D341Med (cell line): ENCODE measurements at places on chromosomes 16 and 17.

DNA sequence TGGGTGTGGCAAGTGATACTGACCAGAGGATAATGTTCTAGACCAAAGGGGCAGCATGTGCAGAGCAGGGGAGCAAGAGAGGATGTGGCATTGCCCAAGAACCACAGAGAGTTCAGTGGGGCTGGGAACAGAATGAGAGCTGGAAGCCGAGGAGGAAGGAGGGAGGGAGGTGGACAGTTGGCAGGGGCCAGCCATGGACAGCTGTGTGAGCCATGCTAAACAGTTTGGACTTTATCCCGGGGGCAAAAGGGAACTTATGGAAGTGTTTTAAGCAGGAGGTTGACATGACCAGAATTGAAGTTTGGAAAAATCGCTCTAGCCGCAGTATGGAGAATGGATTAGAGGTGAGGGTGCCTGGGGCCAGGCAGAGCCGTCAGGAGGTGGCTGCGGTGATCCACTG, 29.4 kb upstream of the TMEM132E start:
- DNase-seq, result no peak

- no peak for DNase-seq
Observed at GRCh38 chr17:42392692-42393415, 4.6 kb upstream of the STAT3 start.

GRCh38 chr17:74287031-74287602, 13.1 kb downstream of the DNAI2 start:
- no peak for DNase-seq

DNA sequence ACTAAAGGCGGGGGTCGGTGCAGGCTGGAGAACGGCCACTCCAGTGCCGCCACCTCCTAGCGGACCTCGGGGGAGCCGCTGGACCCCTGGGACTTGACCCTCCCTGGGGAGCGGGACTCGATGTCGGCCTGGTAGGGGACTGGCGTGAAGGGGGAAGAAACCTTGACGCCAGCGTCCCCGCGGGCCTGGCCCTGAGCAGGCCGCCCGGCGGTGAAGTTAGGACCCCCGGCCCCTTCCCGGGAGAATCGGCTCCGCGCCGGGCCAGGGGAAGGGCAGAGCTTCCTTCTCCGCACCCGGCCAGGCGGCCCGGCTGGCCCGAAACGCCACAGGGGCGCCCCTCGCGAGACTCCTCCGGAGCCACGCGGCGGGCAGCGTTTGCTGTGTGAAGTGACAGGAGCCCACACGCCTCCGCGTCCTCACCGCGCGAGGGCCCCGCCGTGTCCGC, 389 bp downstream of the DUS1L start:
- no peak for DNase-seq

DNA sequence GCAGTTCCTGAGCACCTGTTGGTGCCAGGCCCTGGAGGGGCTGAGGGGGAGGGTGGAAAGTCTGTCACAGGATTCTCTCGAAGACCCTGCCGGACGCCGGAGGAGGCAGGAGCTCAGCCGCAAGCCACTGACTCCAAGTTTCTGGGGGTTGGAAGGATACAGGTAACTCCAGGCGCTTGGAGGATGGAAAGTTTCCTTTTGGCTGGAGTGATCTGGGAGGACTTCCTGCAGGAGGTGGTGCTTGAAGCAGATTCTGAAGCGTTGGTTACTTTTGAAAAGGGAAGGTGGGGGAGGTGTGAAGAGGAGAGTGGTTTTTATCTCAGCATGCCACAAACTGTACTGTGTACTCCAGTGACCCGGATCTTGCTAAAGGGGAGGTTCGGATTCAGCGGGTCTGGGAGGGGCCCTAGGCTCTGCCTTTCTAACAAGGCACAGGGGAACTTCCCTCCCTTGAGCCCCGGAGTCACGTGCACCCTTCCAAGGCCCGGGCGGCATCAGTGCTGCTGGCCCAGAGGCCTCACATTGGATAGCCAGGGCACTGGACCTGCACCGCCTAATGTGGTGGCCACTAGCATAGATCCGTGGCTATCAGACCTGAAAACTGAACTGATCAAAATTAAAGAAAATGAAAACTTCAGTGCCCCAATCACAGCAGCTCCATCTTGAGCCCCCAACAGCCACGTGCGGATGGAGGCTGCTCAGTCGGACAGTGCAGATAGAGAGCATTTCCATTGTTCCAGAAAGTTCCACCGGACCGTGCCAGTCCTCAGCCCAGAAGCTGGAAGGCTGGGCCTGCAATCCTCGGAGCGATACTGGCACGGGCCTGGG, 42.2 kb upstream of the GSE1 start:
- no peak for DNase-seq

- DNase-seq, result no peak
Observed at GRCh38 chr16:5064915-5065314, 841 bp downstream of the C16orf89 start.

DNA sequence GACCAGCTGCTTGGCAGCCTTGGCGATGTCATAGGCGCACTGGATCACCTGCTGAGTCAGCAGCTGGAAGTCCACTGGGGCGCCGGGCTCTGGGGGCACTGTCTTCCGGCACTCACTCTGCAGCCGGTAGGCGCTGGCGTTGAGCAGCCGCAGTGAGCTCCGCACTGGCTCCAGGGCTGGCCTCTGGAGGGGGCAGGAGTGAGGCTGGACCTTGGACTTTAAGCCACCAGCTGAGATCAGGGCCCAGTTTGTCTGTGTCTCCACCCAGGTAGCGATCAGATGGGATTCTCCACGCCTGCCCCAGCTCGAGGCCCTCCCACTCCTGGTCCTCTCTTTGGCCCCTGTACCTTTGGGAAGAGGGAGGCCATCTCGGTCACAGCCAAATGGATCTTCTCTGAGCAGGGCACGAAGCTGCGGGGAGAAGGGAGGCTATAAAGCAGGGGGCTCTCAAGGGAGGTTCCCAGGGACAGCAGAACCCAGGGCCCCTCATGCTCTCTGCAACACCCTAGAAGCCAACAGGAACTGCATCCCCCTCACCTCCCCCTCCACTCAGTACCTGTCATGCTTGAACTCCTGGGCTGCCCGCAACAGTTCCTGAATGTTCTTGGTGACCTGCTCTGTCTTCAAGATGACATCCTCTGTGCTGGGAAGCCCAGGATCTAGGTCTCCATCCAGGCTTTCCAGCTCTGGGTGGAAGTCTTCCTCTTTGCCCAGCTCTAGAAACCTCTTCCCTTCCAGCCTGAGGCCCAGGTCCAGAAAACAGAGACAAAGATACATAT, 6.4 kb downstream of the TP53I13 start:
- DNase-seq, result no peak

DNA sequence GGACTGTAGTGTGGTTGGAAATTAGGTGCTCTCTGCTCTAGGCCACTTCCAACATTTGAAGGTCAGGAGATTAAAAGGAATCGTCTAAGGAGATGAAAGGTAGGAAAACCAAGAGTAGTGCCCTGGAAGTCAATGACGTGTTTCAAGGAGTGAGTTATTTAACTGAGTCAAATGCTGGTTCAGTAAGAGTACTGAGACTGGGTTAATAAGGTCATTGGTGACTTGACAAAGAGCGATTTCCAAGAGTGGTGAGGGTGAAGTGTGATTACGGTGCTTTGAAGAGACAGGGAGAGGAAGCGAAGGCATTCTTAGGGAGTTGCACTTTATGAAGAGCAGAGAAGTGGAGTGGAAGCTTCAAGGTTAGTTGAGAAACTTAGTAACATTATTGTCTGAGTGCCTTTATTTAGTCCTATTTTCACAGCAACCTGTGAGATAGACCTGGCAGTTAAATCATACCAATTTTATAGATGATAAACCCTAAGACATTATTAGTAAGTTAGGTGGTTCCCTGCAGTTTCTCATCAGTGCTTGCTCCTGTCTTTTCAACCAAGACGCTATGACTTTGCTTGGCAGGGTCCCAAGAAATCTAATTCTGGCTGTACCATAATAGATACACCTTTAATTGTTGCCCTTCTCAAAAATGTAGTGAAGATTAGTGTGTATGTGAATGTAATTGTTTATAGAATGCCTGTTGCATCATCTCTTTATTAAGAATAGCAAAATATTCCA, 5.9 kb downstream of the ZNF207 start:
- no peak for DNase-seq

DNA sequence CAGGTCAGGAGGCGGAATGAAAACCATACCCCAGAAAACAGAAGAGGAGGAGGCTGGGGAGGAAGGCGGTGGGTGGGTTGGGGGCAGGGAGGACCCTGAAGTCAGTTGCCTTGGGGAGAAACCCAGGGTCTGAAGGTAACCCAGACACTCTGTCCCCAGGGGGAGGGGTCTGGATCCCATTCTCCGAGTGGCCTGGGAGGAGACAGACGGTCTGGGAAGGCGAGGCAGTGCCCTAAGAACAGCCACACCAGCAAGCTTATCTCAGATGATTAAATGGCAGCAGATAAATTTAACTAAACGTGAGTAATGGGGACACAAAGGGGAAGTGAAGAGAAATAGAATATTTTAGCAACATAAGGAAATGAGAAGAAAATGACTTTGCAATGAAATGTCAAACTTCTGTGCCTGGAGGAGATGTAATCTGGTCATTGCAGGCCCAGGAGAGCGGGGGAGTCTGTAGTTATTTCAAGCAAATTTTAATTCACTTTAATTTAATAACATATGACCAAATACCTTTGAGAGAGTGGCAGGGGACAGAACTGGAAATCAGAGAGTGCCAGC, 21.4 kb upstream of the ZFP90 start:
- no peak for DNase-seq

DNA sequence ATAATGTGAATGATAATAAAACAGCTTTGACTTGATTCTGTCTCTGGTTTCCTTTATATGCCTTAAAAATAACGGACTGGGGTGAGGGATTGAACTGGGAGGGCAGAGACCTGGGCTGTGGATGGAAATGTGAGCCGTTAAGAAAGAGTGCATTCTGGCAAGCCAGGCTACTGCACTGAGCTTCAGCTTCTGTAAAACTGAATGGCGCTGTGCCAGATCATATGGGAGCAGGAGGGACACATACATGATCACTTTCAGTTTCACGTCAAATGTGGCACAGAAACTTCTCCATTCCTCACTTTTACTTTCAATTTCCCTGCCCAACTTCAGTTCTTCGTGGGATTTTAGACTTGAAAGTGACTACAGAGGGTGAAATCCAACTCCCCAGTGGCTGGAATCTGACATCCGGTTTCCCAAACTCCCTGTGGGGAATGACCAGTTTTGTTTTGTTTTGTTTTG, 1.1 kb downstream of the MT2A start:
- DNase-seq, result no peak

GRCh38 chr17:69061721-69062556, 1.2 kb upstream of the ABCA9 start:
- no peak for DNase-seq
